ENCODE measurements at places on chromosomes 1 and 21.

- no peak for DNase-seq
Observed at GRCh38 chr21:31164713-31165694, 126.7 kb upstream of the KRTAP19-8 start.

GRCh38 chr1:180131510-180131909 lies 23.2 kb upstream of the QSOX1 start:
- no peak for DNase-seq

- DNase-seq: no peak
Observed at GRCh38 chr1:29029667-29030066, 94.0 kb downstream of the TMEM200B start.

- DNase-seq: no peak
Observed at GRCh38 chr1:154689083-154689482, 81.1 kb upstream of the ADAR start.

GRCh38 chr1:162317621-162318020 lies 59.0 kb downstream of the SPATA46 start:
- DNase-seq: no peak

GRCh38 chr21:44713846-44714245 lies 2.5 kb upstream of the TSPEAR start:
- DNase-seq: no peak

- no peak for DNase-seq
Observed at GRCh38 chr1:918843-919242, 4.9 kb upstream of the SAMD11 start.

DNA sequence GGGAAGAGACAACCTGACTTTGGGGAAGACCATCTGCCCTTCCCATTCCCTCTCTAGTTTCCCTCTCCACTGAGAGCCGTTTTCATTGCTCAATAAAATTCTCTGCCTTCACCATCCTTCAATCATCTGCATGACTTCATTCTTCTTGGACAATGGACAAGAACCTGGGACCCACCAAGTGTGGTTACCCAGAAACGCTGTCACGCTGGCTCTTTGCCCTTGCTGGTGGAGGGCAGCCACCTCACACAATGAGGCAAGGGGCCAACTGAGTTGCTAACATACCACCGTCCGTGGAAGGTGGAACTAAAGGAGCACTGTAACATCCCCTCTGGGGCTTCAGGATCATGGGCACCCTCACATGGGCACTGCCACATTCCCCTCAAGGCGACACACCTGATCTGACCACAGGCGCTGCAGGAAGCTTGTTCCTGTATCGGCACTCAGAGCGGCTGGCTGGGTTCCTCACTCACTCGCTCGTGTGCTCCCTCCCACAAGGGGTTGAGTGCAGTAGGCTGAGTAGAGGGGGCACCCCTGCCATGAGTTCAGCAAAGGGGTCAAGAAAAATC lies 652.4 kb downstream of the PLPP3 start:
- no peak for DNase-seq

DNA sequence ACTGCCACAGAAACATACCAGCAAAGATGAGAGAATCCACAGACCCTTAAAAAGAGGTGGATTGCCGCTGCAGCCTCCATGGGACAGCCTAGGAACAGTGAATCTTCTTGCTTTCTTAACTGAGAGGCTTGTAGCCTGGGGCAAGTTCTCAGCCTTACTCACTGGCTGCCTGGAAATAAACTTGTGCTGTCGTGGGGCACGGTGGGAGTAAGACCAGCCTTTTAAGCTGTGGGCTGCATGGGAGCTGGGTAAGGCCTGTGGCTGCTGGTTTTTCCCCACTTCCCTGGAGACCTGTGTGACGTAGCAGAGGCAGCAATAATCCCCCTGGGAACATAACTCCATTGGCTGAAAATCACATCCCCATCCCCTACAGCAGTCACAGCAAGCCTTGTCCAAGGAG lies 30.8 kb downstream of the CD2 start:
- DNase-seq: no peak

- DNase-seq: no peak
Observed at GRCh38 chr1:52057255-52057654, 1.2 kb downstream of the BTF3L4 start.

DNA sequence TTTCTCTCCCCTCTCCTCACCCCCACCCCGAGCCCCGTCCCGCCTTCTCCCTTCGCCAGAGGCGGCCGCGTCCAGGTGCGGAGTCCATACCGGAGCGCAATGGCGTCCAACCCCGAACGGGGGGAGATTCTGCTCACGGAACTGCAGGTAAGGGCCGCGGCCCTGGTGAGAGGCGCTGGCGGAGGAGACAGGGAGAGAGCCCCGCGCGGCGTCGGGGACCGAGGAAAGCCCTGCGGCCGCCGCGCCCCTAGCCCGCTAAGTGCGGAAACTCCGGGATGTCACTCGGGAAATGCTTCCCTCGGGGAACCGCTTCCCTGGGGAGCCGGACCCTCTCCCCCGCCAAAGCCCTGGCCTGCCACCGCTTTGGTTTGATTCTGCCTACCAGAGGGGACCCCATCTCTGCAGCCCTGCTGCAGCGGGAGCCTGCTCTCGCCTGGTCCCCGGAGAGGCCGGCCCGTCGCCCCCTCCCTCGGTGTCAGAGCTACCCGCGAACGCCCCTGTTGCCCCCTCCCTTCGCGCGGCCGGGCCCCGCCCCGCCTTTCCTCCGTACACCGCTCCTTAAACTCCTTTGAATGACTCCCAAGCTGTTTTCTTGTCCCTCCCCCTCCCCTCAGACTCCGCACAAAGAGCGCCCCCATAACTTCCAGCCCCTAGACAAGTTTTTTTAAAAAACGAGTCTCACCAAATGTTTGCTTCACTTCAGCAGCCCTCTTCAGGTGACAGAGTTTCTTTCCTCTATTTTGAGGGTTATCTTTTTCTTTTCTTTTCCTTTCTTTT lies 597 bp downstream of the PKN2 start:
- DNase-seq: peak; percentile 71

DNA sequence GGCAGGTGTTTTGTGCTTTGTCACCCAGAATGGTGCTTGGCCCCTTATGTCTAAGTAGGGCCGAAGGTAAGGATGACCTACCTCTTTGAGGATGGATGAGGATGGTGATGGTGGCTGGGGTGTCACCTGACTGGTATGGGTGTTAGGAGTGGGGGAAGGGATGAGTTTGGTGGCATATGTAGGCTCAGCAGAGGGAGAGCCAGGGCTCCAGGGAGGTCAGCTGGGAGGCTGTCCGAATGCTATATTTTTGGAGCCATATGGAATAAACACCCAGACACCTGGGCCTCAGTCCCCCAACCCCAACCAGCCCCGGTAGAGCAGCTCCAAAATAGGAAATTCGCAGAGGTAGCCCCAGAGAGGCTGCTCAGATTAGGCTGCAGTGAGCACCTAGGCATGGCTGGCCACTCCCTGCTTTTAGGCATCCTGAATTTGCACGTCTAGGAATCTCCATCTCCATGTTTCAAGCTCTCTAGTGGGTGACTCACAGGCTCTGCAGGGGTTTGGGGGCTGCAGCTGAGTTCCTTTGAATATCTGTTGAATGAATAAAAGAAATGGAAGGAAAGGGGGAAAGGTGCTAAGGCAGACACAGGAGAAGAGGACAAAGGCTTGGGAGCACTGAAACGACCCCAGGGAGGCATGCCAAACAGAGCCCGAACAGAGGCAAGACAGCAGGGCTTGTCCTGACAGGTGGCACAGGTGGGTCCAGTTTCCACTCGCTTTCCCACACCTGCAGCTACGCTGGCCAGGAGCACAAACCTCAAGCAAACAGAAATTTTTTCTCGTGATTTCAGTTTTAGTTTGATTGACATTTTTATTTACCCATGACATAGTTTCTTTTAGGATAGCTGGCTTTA lies 135.3 kb upstream of the EDN2 start:
- DNase-seq: peak; percentile 38

- DNase-seq: no peak
Observed at GRCh38 chr21:45864436-45864835, 117.1 kb upstream of the COL6A1 start.

DNA sequence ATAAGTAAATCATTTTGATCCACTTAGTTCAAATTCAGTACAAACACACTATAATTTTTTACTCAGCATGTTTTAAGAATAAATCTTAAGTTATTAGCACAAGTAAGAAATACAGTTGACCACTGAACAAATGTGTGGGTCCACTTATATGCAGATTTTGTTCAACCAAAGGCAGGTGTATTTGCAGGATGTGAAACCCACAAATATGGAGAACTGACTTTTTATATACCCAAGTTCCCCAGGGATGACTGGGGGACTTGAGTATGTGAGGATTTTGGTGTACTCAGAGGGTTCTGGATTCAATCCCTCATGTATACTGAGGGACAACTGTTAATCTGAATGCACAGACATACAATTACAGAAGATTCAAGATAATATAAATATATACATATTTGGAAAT lies 25.7 kb upstream of the ERICH3 start:
- no peak for DNase-seq

DNA sequence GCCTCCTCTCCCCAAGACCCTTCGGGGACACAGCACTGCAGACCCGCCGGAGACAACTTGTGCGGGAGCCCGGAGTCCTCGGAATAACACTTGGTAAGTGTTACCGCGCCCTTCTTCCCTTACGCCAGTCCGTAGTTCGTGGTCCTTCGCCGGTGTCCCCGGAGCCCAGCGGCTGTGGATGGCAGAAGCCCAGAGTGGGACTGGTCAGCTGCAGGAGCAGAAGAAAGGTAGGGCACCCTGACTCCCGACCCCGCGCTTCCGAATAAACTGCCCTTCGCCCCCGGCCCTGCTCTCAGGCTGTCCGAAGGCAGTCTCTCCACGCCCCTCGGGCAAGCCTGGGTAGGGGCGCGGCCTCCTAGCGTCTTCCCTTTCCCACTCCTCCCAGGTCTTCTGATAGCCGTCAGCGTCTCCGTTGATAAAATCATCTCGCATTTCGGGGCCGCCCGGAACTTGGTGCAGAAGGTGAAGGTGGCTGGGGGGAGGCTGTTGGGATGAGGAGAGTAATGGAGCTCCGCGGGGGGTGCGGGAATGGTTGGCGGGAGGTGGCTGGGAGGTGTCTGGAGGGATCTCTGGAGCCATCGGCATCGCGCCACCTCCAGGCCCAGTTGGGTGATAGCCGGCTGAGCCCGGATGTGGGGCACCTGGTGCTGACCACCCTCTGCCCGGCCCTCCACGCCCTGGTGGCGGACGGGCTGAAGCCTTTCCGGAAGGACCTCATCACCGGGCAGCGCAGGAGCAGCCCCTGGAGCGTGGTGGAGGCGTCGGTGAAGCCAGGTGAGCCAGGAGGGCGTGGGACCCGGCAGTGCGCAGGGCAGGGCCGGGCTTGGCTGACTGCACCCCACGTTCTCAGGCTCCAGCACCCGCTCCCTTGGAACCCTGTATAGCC lies 4.3 kb downstream of the RUSC1 start:
- peak; percentile 50 for DNase-seq

- DNase-seq: no peak
Observed at GRCh38 chr1:44405031-44405797, at the start of gene RNF220. RNF220 (plus strand) TSS chr1:44405255.

- no peak for DNase-seq
Observed at GRCh38 chr1:172405912-172406311, 14.6 kb upstream of the C1orf105 start.

GRCh38 chr1:232011961-232012360 lies 385.4 kb downstream of the DISC1 start:
- no peak for DNase-seq

DNA sequence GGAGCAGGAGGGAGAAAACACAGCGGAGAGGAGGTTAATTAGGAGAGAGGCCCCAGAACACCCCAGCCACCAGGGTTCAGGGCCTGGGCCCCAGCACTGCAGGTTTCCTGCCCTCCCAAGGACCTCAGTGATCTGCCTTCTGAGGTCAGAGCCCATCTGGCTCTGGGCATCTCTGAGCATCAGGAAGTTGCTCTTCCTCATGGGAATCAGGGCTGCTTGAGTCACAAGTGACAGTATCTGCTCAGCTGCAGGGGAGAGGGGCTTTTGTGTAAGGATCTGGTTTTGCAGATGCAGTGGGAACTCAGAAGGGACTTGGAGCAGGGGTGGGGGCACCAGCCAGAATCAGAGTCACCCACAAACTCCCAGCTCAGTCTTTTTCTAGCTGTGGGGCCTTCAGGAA lies 472.1 kb downstream of the PTPRU start:
- DNase-seq: no peak

DNA sequence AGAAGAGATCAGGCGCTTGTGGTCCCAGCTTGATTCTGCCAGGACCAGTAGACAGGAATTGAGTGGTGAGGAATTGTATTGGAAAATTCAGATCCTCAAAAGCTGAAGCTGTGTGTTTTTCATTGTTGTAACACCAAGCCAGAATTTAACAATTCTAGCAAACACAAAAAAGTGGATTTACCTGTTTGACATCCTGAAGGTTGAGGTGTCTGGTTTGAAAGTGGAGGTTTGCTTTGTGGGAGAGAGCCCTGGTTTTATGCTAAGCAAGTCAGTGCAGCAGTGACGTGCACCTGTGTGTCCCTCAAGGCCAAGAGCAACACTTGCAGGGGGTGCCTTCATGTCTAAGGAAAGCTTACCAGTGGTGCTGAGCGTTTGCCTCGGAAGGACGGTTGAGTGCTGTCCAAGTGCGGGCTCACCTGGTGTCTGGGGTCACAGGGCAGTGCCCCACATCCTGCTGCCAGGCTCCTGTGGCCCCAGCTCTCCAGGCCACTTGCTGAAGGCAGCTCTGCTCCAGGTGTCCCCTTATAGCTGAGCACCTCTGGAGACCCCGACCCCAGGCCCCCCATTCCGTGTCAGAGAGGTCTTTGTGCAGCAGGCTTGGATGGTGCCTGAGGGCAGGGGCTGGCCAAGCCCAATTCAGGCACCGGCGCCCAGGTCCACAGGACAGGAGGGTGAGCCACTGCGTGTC lies 27.7 kb downstream of the PCNT start:
- DNase-seq: no peak

DNA sequence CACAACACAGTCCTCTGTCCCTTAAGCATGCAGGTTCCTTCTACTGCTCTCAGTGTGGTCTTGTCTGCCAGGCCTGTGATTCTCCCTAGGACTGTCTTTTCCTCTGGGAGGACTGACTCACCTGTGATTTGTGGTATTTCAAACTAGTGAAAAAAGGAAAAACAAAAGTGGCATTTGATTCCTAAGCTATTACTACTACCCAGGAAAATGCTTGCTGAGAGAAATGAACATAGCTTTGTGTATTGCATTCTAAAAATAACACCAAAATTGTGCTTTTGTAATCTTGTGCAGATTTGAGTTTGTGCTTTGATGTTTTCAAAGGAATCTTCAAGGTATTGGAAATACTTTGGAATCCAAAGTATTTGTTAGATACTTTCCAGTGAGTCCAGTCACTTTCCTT lies 57.0 kb downstream of the GPR161 start:
- DNase-seq: no peak

- DNase-seq: no peak
Observed at GRCh38 chr1:61432616-61433388, 292.1 kb downstream of the TM2D1 start.

- no peak for DNase-seq
Observed at GRCh38 chr1:235050911-235051360, 77.7 kb downstream of the TOMM20 start.

DNA sequence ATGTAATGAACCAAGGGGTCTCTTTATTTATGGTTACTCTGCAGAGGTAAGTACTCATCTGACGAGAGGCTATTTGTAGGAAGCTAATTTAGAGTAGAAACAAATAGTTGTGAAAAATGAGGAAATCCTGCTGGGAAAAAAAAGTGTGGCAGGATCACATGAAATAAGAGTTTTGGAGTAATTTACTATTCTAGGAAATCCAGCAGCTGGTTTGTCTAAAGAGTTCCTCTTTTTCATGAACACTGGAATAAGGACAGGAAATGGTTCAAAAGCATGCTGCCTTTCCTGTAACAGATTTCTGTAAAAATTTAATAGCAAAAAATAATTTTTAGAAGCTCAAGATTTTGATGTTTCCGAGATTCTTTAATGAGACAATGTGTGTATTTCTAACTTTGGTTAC lies 177.3 kb downstream of the CHRM3 start:
- no peak for DNase-seq
